8988T (cell line): ENCODE measurements at places on chromosomes 12 and 14.

GRCh38 chr12:73665193-73665592, 872.4 kb upstream of the ATXN7L3B start:
- DNase-seq: no peak

DNA sequence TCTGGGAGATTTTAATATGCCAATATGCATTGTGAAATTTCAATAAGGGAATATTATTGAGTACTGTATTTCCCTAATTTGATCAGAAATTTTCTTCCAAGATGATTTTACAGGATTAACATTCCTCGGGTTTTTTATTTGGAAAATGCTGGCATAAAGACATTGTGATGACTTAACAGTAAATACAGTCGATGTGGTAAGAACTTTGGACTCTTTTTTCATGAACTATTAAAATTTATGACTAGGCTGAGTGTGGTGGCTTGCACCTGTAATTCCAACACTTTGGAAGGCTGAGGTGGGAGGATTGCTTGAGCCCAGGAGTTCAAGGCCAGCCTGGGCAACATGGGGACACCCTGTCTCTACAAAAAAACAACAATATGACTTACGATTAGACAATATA, 197.1 kb upstream of the RASSF8 start:
- DNase-seq: no peak

- no peak for DNase-seq
These were observed 176.5 kb downstream of the CPNE8 start for GRCh38 chr12:38728894-38729293.

GRCh38 chr12:57012600-57013465, 3.5 kb downstream of the TAC3 start:
- no peak for DNase-seq

- no peak for DNase-seq
These were observed 131.4 kb downstream of the DICER1 start for GRCh38 chr14:95025941-95026340.

DNA sequence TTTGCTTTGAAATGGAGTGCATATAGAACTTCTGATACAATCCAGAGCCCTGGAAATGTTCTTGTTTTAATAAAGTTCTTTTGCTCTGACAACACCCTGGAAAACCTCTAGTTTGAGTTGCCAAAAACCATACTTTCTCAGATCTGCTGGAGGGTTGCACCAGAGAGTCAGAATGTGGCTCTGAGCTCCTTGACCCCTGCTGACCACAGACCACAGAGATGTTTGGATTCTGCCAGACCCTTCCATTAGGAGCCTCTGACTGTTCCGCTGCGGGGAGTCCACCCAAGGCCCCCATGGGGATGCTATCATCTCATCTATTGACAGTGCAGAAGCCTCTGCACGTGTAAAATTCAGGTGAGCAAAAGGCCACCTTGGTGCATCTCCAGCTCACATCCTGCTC, 332.6 kb downstream of the GLT1D1 start:
- DNase-seq: no peak

- DNase-seq: no peak
These were observed 4.0 kb downstream of the KTN1 start for GRCh38 chr14:55583942-55584468.

GRCh38 chr14:101604935-101605780, 43.9 kb downstream of the DIO3 start:
- DNase-seq: no peak

DNA sequence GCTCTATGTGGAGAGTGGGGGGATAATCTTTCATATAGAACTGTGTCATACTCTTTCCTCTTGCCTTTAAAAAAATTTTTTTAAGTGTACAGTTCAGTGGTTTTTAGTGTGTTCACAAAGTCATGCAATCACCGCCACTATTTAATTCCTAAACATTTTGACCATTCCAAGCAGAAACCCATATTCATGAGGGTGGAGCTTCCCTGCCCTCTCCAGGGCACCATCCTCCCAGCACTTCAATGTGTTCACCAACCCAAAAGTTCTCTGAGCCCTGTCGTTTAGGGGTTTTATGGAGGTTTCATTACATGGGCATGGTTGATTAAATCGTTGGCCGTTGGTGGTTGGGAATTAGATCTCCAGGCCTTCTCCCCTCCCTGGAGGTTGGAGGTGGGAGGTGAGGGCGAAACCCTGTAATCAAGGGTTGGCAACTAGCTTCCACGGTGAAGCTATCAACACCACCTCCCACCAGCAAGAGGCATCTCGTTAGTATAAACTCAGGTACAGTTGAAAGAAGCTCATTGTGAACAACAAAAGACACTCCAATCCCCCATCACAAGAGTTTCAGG, 42.8 kb upstream of the WNK1 start:
- DNase-seq: no peak

DNA sequence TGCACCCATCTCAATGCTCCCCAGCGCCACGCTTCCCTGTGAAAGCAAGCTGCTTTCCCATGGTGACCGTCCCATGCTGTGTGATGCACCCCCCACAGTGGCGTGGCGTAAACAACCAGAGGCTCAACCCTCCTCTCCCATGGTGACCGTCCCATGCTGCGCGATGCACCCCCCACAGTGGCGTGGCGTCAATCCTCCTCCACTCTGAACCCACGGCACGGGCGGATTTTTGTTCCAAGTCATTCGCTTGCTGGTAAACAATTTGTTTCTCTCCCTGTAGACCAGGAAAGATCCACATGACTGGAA, 8.9 kb downstream of the STX2 start:
- DNase-seq: no peak

DNA sequence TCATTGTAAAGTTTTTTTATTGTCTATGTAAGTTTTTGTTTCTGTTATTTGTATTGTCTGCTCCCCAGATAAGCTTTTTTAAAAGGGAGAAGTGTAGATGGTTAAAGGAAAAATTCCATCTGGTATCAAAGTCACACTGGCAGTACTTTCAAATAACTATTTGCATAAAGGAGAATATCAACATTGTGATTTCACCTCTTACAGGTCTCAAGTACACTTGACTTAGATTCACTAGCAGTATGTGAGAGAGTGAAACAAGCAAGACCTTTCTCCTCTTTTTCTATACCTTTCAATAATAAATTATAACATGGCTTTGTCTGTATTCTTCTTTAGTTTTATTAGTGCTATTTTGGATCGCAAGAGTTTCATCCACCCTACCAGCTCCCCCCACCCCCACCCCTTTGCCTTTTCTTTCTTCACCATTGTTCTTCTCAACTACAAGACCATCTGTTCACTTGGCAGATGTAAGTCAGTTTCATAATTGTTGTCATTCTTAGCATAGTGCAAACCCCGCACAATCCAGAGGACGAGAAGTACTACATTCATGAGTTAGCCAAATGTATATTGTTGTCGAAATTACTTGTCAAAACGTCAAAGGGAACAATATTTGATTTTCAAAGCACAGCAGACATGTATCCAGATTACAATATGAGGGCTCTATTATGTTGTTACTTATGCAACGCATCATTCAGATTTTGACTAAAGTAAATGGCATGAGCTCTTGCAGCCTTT, 602.7 kb upstream of the FLRT2 start:
- no peak for DNase-seq

GRCh38 chr14:52121441-52121840, 52.6 kb upstream of the NID2 start:
- no peak for DNase-seq

- no peak for DNase-seq
These were observed 534.1 kb downstream of the TMTC2 start for GRCh38 chr12:83220774-83221173.

GRCh38 chr14:70707138-70708038, 65.7 kb downstream of the TTC9 start:
- no peak for DNase-seq

DNA sequence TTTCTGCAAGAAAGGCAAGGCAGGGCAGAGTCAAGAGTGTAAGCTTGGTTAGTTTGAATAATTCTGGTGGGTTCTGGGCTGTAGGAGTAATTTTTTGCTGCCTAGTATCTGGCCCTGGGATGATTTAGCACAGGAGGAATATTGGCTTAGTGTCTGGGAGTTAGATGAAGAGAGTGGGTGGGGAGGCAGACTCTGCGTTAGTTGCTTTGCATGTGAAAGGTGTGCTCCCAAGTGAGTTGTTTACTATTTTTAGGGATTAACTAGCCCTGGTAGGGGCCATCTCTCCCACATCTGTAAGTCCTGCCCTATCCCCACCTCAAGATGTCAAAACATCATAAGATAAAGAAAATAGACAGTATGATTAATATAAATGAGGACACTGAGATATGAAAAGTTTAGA, 249.7 kb downstream of the LRIG3 start:
- no peak for DNase-seq

GRCh38 chr12:88339966-88340365, 197.9 kb downstream of the TMTC3 start:
- no peak for DNase-seq

- peak; percentile 66 for DNase-seq
These were observed 34.6 kb downstream of the SPRING1 start for GRCh38 chr12:116703214-116703795.

- no peak for DNase-seq
These were observed 221.9 kb downstream of the PELI2 start for GRCh38 chr14:56339855-56340701.

GRCh38 chr12:100185361-100185894, 15.2 kb upstream of the ACTR6 start:
- no peak for DNase-seq

DNA sequence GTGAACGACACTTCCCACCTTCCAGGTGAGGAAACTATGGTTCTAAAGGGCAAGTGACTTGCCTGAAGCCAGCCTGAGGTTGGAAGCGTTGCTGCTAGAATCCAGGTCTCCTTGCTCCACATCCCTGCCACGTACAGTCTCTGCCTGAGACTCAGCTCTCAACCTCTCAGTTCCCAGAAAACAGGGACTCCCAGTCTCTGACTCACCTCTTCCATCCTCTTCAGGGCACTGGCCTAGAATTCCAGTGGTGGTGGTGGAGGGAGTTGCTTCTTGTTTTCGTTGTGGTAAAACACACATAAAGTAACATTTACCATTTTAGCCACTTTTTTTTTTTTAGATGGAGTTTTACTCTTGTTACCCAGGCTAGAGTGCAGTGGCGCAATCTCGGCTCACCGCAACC, 7.3 kb downstream of the GPR68 start:
- no peak for DNase-seq

GRCh38 chr14:34355584-34356263, 106.3 kb downstream of the SPTSSA start:
- DNase-seq: no peak

DNA sequence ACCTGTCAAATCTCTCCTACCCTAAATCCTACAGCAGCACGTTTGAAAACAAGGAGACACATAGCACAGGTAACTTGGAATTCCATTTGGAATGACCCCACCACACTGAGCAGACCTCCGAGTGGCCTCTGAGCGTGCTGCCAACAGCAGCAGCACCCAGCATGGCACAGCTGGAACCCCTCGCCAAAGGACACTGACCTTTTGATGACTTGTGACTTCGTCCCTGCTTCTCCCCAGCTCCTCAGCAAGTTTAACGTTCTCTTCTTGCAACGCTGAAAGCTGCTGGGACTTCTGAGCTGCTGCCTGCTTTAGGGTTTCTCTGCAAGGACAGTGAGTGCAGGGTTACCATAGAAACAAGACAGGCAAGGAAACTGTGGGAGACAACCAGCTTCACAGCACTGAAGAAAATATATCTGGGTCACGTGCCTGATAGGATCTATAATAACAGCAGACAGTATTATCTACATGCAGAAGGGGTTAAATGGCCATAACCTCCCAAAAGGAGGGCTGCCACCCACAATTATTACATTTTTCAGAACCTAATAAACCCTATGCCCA, 43.3 kb upstream of the VPS33A start:
- no peak for DNase-seq

GRCh38 chr14:77862154-77862786, 62.4 kb downstream of the ADCK1 start:
- DNase-seq: peak; percentile 81

DNA sequence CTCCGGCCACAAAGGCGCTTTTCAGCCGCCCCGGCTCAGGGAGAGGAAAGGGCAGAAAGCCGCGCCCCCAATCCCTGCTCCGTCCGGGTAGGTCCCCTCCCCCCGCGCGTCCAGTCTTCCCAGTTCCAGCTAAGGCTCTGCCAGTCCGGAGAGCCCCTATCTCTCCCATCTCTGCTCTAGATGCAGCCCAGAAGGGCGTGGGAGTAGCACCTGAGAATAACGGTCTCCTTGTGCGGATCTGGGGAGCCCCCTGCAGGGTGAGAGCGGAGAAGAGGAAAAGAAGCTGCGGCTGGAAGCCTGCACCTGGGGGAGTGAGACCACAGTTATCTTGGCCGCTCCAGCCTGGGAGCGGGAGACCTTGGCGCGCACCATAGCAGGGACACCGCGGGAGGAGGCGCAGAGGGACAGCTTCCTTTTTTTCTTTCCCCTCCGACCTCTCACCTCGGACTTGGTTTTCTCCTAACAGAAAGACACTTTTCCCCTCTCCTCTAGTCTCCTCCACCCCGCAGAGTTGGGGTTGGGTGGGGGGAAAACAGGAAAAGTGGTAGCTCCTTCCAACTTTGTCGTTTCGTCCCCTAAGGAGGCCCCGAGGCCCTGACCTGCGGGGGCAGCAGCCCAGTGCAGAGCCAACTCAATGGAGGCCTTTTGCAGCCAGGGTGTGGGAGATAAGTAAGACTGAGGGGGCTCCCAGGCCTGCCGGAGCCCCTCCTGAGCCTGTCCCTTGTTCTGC, 2.4 kb downstream of the DHH start:
- DNase-seq: peak; percentile 98

DNA sequence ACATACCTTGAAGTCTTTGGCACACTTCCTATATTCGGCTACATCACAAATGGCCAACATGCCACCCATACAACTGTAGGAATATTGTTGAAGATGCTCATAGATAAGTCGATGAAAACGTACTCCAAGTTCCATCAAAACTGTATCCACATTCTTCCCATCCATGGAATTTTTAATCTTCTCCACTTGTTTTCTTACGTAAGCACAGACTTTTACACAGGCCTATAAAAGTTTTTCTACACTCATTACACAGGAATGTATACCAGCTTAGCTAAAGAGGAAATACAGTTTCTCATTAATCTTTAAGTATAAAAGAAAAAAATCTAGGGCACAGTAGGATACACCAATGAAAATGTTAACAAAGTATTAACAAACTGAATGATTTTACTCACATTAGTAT, 59.1 kb downstream of the EXOC5 start:
- no peak for DNase-seq
